ENCODE measurements at places on chromosomes 2 and 18.

- DNase-seq = no peak
These were observed 1590.0 kb upstream of the LRRTM1 start for GRCh38 chr2:81894451-81894990.

DNA sequence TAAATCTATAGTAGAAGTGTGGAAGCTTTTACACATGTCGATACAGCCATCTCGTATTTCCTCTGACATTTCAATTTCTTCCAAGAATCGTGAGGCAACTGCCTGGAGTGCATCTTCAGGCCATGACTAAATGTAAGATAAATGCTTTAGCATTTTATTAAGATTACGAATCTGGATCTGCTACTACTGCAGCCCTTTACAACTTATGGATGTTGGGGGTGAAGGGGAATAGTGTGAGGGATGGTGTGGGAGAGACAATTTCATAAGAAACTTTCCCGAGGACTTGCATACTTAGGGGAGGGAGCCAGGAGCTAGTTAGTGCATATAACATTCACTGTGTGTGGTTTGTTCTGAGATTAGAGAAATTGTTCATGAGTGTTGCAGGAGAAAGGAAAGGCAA lies 204.8 kb downstream of the SLC39A10 start:
- DNase-seq = no peak

DNA sequence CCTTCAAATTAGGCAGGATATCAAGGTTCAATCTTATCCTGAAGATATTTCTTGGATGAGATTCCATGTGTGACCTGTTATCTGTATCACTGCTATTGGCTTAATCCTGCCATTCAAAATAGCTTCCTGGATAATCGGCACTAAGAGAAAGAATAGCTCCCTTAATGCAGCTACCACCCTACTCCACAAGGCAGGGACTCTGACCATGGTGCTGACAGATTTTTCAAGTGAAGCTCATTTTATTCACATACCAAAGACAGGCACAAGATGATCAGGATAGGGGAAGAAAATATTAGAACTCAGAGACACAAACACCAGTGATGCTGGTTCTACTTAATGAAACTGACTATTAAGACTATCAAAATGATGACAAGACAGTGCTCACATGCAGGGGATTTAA lies 74.9 kb downstream of the ORC4 start:
- no peak for DNase-seq

DNA sequence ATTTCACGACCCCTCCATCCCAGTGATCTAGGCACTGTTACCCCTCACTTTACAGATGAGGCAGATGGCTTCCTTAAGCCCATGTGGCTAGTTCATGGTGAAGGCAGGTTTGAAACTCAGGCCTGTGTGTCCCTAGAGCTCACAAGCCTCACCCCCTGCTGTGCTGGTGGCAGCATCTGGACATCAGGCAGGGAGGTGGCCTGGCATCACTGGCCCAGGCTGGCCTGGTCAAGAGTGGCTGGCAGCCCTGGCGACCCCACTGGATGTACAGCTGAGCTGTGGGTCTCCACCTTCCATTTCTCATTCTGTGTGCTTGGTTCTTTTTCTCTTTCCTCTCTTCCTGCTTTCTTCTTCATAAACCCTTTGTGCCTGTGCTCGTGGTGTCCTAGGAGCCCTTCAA lies 56.3 kb downstream of the BOLA3 start:
- DNase-seq = no peak

- DNase-seq = no peak
These were observed 702.2 kb downstream of the RNF144A start for GRCh38 chr2:7619203-7619970.

DNA sequence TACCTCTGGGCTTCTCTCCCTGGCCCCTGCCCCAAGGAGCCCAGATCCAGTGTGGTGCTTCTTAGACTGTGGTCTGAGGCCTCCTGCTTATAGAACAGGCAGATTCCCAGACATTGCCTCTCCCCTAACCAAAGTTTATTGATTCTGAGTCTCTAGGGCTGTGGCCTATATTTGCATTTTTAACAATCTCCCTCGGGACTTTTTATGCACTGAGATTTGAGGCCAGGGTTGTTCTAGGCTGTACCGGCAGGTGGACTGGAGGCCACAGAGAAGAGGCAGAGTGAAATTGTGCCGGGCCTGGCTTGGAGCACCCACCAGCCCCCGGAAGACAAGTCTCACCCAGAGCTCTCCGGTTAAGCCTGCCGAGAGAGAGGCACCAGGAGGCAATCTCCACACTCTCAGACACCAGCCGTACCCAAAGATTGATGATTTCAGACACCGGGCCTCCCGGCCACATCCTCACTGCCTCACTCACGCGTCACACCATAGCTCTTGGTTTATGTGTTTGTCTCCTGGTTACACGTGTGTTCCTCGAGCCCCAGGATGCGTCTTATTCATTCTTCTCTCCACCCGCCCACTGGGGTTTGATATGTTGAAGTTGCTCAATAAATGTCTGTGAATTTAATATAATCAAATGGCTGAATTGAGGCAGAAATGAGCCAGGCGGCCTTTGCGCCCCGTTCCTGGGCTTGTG lies 203.7 kb downstream of the KLHL29 start:
- peak; percentile 60 for DNase-seq

DNA sequence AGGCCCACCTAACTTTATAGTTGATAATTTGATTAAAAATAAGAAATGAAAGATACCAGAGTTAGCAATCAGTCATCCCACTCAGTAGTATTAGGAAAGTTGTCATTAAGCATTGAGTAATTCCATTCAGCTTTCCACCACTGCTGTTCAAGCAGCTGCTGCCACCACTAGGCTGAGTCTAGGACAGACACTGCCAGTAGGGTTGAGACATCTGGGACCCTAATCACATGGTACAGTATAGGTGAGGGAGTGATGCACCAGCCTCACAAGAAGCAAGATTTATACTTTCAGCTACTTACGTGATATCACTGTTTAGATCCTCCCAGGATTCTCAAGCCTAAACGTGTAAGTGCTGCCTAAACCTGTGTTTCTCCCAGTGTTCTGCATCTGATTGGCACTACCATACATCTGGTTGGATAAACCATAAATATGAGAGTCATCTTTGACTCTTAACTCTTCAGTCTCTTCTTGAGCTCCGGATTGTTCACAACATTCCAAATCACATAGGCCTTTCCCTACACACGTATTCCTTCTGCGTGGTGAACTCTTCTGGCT lies 3.2 kb downstream of the UBXN4 start:
- no peak for DNase-seq

GRCh38 chr18:23127090-23127489 lies 8.2 kb upstream of the CABLES1 start:
- no peak for DNase-seq

DNA sequence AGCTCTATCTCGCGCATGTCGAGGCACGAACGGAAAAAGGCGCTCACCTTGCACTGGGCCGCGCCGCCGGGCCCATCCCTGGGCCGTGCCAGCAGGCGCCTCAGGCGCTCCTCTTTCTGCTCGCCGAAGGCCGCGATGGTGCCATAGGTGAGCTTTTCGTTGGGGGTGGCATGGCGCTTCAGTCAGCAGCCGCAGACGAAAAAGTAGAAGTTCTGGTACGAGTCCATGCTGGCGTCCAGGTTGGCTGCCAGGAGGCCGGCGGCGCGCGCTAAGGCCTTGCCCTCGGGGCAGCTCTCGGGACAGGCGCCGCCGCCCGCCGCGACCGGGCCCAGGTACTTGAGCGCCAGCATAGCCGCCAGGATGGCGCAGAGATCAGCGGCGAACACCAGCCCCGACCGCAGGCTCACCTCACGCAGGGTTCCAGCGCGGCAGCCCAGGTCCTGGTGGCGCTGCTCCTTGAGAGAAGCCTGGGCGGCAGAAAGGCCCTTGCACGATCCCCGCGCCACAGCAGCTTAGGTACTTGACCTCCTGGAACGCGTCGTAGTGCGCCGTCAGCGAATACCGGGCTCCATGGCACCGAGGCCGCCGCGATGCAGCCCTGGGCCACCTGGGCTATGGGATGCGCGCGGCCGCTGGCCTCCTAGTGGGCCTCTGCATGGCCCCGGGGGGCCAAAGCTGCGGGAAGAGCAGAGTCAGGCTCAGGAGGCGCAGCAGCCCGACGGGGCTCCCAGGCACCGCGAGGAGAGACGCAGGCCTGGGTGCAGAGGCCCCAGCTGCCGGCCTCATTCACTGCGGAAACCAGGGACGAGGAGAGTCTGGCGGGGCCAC lies 12.8 kb downstream of the ALPG start:
- DNase-seq = no peak

DNA sequence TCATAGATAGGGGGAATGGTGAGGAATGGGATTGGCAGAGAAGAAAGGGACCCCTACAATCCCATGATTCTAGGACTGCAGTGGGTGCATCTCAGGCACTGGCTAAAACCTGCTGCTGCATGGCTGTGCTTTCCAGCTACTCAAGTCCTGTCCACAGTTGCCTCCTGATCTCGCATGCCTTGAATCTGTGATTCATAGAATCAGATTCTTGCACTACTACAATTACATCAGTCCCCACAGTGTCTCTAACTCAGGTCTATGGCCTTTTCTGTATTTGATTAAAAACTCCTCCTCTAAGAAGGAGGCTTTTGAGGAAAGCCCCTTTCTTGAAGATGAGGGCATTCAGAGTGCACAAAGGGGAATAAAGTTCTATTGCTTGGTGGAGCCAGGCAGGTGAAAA lies 117.4 kb downstream of the LRATD1 start:
- DNase-seq = peak; percentile 26

GRCh38 chr2:70340075-70340474 lies 38.2 kb upstream of the FAM136A start:
- DNase-seq = no peak

GRCh38 chr2:236535024-236535423 lies 34.6 kb upstream of the ACKR3 start:
- no peak for DNase-seq

- DNase-seq = no peak
These were observed 41.8 kb downstream of the TMEM163 start for GRCh38 chr2:134676960-134677359.

DNA sequence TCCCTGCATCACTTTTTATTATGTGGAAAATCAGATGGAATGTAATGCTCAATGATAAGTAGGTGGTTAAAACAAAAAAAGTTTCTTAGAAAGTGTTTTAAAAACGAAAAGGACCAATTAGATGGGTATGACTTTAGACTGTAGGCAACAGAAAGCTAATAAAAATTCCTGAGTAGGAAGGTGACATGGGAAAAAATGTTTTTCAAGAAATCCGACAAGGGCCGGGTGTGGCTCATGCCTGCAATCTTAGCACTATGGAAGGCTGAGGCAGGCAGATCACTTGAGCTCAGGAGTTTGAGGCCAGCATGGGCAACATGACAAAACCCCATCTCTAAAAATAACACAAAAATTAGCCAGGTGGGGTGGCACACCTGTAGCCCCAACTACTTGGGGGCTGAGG lies 126.1 kb downstream of the THADA start:
- no peak for DNase-seq

- no peak for DNase-seq
These were observed 1224.7 kb upstream of the CELF4 start for GRCh38 chr18:38790303-38790702.

GRCh38 chr18:35549564-35549963 lies 32.0 kb upstream of the GALNT1 start:
- DNase-seq = no peak

DNA sequence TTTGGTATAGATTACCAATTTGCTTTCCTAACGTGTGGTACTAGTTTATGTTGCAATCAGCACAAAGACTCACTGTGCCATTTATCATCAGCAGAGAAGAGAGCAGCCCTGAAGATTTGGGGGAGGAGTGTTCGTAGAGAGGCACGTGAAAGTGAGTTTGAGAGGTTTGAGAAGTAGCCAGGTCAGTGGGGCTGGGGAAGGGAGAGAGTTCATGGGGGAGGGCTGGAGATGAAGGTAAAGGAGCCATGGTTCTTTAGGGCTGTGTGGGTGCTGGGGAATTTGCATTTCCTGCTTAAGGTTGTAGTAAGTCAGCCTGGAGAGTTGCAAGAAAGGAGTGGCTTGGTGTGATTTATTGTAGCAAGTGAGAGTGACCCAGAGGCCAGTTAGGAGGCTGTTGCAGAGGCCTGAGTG lies 172.1 kb downstream of the NEDD4L start:
- DNase-seq = no peak

DNA sequence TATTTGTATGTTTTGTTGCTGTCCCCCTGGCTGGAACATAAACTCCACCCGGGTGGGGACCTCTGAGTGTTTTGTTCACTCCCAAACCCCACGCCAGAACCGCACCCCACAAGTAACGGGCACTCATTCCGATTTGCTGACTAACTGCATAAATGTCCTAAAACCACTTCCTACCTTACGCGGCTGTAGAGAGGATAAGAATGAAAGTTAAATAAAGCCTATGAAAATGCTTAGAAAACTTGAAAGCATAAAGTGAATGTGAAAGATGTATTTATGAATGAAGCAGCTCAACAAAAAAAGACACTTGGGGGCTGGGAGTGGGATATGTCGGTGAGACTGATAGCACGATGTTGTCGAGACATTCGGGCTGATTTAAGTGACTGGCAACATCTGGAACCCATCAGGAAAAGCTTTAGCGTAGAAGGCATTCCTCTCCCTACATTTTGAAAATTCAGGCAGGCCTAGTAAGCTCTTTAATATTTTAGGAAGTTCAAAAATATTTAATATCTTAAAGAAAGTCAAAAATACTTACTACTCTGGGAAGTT lies 206.7 kb downstream of the SH3RF3 start:
- no peak for DNase-seq

DNA sequence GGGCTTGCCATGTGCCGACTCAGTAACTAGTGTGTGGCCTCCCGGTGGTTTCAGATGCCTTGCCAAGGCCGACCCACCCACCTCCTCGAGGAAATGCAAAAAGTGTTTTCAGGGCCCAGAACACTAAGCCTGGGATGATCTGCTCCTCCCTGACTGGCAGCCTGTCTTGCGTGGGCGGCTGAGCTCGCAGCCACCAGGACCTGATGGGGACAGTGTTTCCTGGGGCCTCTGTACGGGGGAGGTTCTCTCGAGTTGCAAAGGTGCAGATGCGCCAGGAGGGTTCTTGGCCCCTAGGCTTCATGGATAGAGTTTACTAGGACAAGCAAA lies 85.2 kb downstream of the GLI2 start:
- DNase-seq = peak; percentile 74

GRCh38 chr2:46181306-46181705 lies 115.9 kb upstream of the EPAS1 start:
- no peak for DNase-seq

DNA sequence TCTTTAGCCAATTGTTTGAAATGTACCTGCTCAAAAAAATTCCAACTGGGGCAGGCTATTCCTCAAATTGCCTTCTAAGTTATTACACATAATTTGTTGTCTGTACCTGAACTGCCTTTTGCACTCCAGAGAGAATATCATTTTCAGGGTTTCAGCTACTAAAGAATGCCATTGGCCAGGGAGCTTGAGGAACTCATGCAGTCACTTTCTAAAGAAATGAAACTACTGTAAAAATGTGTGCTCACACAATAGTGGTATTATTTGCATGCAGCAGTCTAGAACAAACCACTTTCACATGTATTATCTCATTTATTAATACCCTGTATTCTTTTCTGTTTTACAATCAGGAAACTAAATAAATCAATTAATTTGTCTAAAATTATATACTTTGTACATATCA lies 152.2 kb downstream of the PID1 start:
- no peak for DNase-seq

DNA sequence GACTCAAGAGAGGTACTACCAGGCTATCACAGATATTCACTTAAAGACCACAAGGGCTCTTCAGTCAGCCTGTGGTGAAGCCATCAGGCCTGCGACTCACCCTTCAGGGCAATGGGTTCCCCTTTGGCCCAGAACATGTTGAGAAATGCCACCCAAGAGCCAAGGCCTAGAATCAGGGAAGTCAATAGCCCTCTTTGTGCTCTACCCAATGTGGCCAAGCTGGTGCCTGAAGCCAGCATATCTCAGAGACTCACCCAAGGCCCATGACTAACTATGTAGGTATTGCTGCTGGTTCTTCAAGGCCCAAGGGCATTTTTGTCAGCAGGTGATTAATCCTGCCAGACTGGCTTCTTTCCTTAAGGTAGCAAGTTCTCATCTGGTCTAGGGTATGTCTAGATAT lies 338.9 kb upstream of the SETBP1 start:
- no peak for DNase-seq
